Type B pancreatic cell (in vitro differentiated cells): ENCODE measurements at places on chromosomes 7 and 10. TPM values are rescaled to one million over a fixed set of nuclear protein-coding genes. Genes with fewer than 3 reads are reported as not detected.

DNA sequence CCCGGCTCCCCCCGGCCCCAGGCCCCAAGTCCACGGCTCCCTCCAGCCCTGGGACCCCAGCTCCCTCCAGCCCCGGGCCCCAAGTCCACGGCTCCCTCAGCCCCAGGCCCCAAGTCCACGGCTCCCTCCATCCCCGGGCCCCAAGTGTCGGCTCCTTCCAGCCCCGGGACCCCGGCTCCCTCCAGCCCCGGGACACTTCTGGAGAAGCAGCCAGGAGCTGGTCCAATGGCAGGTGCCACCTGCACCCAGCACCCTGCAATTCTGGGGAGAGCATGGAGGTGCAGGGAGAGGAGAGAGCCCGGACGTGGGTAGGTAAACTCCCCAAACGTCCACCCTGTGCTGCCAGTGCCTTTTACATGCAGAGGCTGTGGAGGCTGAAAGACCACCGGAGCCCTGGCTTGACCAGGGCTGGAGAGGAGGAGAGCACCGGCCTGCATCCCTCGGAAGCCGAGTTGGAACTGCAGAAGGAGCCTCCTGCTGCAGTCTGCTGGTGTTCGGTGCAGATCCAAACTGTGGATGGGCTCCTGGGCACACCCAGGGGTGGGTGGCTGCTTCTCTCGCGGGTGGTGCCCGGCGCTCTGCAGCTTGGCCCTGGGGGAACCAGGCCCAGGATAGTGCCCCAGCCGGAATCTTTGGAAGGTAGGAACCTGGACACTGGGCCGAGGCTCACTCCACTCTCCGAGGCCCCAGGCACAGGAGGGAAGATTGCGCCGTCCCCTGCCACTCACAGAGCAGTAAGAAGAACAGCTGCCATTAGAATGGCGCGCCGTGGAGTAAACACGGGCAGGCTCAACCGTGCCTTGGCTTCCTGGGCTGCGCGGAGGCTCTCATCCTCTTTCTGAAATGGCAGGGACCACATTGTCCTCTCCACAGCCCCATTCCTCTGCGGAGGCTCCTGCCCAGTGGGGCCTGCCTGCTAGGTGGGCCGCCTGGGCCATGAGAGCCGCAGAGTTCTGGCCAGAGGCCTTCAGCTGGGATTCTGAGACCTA is 14.7 kb downstream of the SHH start:
- no peaks in the 10 kb centered on the region for H3K36me3 ChIP-seq
- H3K27ac ChIP-seq, result no peak overlapping the region
- DNase-seq, result no peak
- H3K4me1 ChIP-seq, result no peaks in the 10 kb centered on the region
- H3K4me3 ChIP-seq, result no peak overlapping the region

GRCh38 chr10:132237871-132238270 is 51.1 kb downstream of the DPYSL4 start:
- no peak for DNase-seq
- no peaks in the 10 kb centered on the region for H3K27me3 ChIP-seq
- H3K4me1 ChIP-seq, result peaks cover 18% of the 10 kb centered on the region
- no peaks in the 10 kb centered on the region for H3K36me3 ChIP-seq
- no peak overlapping the region for H3K4me3 ChIP-seq
- no peak overlapping the region for H3K27ac ChIP-seq

DNA sequence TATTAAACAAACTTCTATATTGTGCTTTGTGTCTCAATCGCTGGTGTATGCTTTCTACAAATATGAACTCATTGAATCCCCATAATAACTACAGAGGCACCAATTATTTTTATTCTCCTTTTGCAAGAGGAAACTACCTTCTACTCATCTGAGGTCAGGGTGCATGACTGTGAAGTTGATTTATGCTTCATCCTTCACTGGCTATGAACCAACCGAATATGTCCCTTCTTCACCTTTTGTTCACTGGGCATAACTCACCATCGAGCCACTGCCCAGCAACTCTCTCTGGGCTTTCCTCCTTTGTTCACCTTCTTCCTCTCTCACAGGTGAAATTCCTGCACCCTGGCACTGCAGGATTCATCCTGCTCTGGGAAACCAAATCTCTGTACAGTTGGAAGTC is 61.3 kb upstream of the PFKP start:
- no peak overlapping the region for H3K27ac ChIP-seq

DNA sequence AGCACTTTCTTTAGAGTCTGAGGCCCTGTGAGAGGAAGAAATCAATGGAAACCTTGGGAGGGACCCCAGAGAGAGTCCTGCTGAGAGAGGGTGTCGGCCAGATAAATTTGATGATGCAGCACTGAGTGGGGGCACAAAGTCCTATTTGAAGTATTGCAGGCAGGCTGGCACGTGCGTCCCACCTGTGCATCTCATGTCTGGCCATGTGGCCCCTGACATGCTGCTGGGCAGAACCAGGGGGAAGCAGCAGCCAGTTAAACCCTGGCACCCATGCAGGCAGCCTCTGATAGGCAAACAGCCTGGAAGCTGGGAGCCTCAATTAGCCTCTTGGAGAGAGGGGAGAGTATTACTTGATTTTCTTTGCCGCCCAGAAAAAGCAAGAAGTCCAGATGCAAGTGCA is 180.9 kb downstream of the PLXNA4 start:
- peaks cover 13% of the 10 kb centered on the region for H3K27me3 ChIP-seq
- DNase-seq, result no peak
- no peak overlapping the region for H3K27ac ChIP-seq
- H3K4me1 ChIP-seq, result peaks cover 10% of the 10 kb centered on the region
- no peak overlapping the region for H3K4me3 ChIP-seq

GRCh38 chr7:45067582-45067981 is 21.2 kb downstream of the NACAD start:
- H3K4me3 ChIP-seq, result no peak overlapping the region
- H3K4me1 ChIP-seq, result no peaks in the 10 kb centered on the region
- peaks cover 12% of the 10 kb centered on the region for H3K36me3 ChIP-seq
- H3K27ac ChIP-seq, result no peak overlapping the region
- no peak for DNase-seq

GRCh38 chr7:114944745-114945625 is 23.1 kb downstream of the MDFIC start:
- H3K27ac ChIP-seq, result peak overlapping the region; percentile 54
- peaks cover 9% of the 10 kb centered on the region for H3K4me1 ChIP-seq
- no peak for DNase-seq
- H3K4me3 ChIP-seq, result peak overlapping the region; percentile 53

DNA sequence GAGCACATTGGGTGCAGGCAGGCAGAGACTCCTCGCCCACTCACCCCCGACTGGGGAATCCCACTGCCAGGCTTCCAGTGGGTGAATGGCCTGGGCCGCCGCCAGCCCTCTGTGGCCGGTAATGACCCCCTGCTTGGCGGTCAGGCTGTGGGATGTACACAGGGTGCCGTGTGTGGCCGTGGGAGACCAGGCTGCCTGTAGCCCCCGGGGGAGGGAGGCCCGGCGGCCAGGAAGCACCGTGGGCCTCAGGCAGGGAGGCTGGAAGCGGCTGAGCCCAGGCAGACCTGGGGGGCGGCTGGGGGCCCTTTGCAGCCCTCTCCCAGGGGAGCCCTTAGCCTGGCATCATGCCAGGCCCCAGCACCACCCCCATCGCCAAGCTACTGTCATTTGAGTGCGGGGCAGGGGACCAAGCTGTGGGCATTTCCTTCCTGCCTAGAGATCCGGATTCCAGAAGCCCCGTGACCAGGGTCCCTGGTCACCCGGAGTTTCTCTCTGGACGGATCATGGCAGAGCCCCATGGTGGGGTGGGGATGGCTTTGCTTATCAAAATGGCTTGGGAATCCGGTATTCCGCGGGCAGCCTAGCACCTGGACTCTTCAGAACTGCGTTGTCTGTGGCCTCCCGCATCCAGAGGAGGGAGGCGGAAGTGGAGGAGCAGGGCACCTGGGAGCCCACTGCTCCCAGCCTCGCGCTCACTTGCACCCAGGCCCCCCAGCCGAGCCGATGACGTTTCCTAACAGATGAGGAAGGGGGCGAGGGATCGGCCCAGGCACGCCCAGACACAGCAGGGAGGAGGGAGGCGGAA is 1.1 kb downstream of the TTYH3 start:
- peak overlapping the region; percentile 93 for H3K27ac ChIP-seq
- no peaks in the 10 kb centered on the region for H3K27me3 ChIP-seq
- peaks cover 20% of the 10 kb centered on the region for H3K4me1 ChIP-seq
- peak overlapping the region; percentile 95 for H3K4me3 ChIP-seq
- H3K36me3 ChIP-seq, result no peaks in the 10 kb centered on the region
- peak; percentile 75 for DNase-seq

GRCh38 chr10:97640868-97641811 is 669 bp downstream of the PI4K2A start:
- H3K4me3 ChIP-seq, result peak overlapping the region; percentile 99
- no peaks in the 10 kb centered on the region for H3K27me3 ChIP-seq
- peak overlapping the region; percentile 96 for H3K27ac ChIP-seq
- H3K36me3 ChIP-seq, result peaks cover 12% of the 10 kb centered on the region
- peaks cover 20% of the 10 kb centered on the region for H3K4me1 ChIP-seq
- DNase-seq, result peak; percentile 72

CCDC146 gene
- total RNA-seq, result 2.1 and 15.3 TPM in 2 replicates
